ENCODE measurements at places on chromosomes 3 and 15.

GRCh38 chr3:143084856-143085731, 34.5 kb upstream of the CHST2 start:
- DNase-seq, result peak; percentile 68

GRCh38 chr15:78037779-78038305, 39.7 kb downstream of the TBC1D2B start:
- no peak for DNase-seq

- DNase-seq, result no peak
Observed at GRCh38 chr3:170724599-170725280, 138.9 kb upstream of the SLC7A14 start.

DNA sequence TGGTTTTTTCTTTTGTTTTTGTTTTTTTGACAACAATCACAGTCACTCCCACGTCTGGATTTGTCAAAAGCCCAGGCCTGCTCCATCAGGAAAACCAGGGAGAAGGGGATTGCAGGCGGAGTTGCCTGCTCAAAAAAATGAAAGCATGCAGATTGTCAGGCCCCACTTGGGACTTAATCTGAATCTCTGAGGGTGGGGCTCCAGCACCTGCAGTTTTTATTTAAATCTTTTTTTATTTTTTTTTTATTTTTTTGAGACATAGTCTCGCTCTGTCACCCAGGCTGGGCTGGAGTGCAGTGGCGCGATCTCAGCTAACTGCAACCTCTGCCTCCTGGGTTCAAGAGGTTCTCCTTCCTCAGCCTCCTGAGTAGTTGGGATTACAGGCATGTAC, 140.9 kb downstream of the FOXP1 start:
- no peak for DNase-seq

DNA sequence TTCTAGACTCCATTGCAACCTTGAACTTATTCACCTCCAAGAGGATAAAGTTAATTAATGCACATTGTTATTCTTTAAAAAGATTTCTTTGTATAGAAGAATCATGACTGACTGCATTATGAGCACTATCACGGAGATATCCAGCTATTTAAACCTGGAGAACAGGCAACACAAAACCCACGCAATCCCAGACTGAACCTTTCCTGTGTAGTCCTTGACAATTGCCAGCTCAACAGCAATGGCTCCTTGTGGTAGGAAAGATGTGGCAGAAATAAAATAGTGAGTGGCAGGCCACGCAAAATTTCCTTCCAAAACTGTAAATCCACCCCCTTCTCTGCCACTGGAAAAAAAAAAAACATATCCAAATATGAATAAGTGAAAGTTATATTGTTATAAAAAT, 573.7 kb downstream of the EPHB1 start:
- no peak for DNase-seq

DNA sequence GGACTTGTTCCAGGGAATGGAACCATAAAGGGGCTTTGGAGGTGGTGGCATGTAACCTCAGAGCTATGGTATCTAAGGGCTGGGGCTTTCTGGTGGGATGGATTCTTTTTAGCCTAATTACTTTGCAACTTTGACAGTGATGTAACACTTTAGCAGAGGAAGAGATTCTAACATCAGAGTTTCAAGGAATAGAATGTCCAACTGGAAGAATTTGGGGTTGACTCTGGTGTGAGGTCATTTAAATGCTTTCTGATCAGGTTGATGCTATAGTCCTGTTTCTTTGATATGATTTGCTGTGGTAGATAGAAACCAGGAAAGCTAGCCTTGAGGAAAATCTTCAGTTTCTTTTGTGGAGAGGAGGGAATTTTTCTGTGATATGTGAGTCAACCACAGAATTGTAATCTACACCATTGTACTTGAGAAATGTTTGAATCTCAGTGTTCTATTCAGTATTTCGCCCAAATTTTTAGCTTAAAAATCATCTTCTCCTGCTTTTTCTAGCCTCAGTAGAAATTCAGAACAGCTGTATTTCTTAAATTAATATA, 40.0 kb downstream of the ATP2C1 start:
- no peak for DNase-seq

DNA sequence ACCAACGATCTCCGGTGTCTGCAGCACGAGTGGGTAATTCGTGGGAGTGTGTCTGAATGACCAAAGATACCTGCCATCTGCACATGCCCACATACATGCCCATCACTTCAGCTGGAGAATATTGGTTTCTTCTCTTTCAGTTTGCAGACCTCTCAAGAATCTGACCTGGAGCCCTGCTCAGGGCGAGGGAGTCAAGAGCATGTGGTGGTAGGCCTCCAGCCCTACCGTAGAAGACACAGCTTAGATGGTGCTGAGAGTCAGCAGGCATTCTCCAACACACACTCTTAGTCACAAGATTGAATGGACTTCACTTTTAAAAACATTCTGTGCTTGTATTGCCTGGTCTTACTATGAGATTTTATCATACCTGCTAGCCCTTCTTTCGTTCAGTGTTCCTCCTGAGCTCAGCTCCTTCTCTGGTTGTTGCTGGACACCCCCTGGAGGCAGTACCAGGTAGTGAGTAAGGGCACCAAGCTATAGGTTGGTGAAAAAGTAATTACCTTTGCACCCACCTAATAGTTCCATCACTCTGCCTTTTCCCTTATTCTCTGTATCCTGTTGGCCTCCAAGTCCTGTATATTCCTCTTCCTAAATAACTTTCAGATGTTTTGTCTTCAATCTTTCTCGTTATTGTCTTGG, 252.0 kb downstream of the CACNA2D3 start:
- DNase-seq, result no peak

GRCh38 chr3:28903171-28903601, 377.7 kb upstream of the RBMS3 start:
- DNase-seq, result no peak

DNA sequence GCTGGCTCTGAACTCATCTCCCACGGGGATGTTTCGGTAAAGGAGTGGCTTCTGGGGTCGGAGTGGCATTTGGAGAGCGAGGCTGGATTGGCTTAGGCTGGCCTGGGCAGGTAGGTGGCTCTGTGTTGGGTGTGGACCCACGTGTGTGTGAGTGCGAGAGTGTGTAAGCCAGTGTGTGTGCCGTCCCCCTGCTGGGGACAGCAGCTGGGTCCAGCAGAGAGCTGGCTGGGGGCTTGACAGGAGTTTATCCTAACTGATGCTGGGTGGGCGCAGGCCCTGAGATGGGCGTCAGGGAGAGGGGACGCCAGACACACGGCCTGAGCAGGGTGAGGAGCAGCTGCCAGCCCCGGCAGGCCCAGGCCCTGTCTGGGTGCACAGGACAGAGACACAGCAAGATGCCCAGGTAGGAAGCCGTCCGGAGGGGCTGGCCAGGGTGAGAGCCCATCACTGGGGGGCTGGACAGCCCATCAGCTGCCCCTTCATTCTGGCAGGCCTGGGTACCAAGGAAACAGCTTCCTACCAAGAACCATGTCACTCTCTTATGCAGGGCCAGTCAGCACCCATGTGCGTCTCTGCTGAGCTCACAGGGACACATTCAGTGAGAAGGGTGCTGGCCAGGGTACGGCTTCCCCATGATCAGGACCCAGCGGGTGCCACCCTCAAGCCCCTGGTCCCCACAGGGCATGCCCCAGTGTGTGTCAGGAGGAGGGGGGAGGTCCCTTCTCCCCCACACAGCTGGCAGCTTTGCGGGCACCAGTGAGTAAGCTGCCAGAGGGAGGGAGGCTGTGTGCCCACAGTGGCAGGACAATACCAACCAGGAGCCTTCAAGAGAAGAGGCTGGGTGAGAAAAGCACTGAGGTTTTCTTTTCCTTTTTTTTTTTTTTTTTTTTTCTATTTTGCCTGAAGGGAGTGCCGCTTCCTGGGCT, 1.1 kb downstream of the PAK6 start:
- DNase-seq, result peak; percentile 19

DNA sequence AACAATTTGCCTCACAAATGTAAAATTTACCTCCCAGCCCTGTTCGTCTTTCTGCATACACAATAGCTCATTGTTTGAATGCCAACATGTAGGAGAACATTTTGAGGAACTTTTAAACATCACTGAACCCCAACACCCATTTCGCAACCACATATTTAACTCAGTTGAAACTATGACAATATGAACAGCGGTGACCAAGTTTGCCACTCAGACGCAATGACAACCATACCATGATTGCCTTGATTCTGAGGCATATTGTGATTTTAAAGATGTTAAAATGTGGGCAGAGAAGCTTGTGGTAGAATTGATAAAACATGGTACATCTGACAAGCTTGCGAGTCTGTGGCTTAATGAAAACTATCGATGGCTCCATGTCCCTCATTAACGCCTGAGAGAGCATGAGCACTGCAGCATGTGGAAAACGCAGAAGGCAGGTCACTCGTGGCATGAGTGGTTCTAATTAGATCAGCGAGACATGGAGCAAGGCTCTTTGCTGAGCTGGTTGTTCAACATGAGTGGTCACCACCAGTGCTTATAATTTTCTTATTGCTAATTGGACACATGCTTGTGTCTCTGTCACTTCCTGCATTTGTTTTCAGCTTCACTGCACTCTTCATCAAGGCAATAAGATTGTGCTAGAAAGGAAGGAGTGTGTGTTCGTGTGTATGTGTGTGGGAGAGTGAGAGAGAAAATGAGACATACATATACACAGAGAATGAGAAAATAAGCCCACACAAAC, 116.8 kb downstream of the CHST2 start:
- DNase-seq, result no peak

DNA sequence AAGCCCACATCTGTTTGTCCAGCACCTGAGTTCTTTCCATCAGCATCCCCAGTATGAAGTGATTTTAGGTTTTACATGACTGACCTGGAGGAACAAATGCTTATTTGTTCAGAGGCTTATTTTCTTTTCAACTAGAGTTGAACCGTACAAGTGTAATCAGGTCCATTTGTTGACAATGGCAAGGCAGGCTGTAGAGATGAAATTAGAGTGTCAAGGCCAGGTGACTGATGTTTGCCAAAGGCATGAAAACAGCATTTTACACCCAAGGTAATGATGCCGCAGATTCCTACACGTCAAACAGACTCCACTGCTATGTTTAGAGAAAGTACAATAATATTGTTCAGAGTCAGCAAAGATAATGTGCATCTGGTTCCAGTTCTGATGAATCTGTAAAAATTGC, 96.5 kb downstream of the KCNAB1 start:
- no peak for DNase-seq

GRCh38 chr3:74624301-74624700, 9.8 kb upstream of the CNTN3 start:
- no peak for DNase-seq

DNA sequence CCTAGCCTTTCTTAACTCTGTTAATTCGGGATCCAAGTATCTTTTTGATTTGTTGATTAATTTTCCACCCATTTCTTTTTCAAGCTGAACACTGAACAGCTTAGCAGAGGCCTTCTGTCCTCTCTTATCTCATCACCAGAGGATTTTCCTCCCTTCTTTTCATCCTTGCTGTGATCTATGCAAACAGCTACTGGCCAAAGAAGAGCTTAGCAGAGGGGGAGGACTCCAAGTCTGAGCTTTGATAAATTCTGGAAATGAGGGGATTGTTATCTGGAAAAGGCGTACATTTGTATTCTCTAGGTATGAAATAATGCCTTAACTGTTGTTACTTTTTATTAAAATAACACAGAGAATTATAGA, 13.4 kb downstream of the DZIP3 start:
- DNase-seq, result no peak

DNA sequence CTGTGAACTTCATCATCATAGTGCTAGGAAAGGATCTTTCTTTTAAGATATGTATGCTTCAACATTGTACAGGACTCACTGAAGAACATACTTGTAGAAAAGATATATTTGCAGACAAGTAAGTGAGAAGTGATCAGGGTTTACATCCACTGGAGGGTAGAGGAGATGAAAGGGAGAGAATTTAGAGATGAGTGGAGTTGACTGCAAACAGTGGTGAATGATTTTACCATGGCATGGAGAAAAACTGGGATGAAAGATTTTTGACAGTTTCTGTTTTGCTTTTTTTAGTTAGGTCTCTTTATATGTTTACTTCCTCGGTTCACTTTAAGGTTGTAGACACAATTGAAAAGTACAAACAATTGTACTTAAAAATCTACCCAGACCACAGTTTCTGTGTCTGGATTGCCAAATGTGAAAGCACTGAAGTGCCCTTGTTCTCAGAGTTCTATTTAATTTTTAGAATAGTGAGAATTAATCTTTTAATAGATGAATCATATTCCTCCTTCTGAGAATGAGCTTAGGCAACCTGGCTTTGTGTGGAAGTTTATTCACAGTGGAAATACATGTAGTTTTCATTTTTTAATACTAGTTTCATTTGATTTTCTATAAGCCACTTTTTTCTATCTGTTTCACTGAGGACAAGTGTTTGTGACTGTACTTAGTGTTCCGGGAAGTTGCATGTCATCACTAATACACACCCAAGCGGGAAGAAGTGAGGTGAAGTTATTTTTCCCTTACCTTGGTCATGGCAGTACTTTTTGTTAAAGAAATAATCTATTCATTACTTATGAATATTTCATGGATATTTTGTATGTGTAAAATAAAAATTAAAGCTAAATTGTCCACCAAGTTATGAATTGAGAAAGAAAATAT, 1.8 kb upstream of the GPR171 start:
- DNase-seq, result no peak

GRCh38 chr3:160540551-160540950, 24.8 kb downstream of the KPNA4 start:
- no peak for DNase-seq
